Astrocyte of the hippocampus (primary cell): ENCODE measurements at places on chromosomes 2 and 18.
A peak's percentile ranks its signal among the peaks of the same experiment; 100 is the strongest.

DNA sequence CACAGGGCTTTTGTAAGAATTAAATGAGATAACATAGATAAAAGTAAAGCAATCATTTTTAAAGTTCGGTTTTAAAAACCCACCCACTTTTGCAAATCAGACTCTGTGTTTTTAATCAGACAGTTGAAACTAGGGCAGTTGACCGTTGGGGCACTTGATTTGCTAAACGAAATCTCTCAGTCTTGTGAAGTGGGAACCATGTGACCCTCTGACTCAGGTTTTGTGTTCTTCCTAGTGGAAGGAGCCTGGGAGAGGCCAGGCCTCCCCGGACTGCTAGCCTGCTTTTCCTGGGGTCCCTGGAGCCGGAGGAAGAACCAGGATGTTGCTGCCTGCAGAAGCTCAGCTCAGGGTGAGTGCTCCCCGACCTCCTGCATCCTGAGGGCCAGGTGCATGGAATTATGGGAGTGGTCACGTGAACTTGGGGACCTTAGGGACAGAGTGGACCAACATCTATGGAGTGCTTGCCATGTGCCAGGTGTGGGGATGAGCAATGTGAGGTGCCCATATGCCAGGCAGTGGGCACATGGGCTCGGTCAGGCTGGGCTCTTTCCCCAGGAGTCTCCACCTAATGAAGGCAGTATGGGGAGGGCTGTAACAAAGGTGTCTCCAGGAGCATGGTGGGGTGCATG lies 3.9 kb downstream of the C2orf72 start:
- DNase-seq: no peak

DNA sequence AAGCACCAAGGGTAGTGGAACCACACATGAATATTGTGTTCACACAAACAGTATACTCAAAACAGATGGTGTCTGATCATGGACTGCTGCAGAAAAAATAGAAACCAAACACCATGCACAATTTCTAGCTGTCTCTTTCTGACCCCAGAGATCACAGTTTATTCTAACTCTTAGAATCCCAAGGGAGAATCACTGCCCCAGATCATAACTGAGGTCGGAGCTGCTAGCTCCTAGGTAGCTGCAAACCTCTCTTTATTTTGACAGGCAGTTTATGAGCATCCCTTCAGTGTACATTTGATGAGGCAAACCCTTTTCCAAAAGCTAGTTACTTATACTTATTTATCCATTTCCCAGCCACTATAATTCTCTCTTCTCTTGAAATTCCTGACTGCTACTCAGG lies 439.1 kb upstream of the HNMT start:
- DNase-seq: no peak

GRCh38 chr2:198913394-198914152 lies 544.2 kb downstream of the SATB2 start:
- DNase-seq: no peak

- peak; percentile 41 for DNase-seq
Observed at GRCh38 chr18:22417496-22418188, at the start of gene CTAGE1. TSS of gene CTAGE1 (minus strand) at chr18:22417915. CDS start at chr18:22417811, 104 bp downstream.

- no peak for DNase-seq
Observed at GRCh38 chr2:48279344-48280090, 250.4 kb upstream of the STON1 start.

GRCh38 chr2:155653176-155653575 lies 679.3 kb downstream of the NR4A2 start:
- no peak for DNase-seq

- DNase-seq: no peak
Observed at GRCh38 chr2:15224641-15225040, 336.5 kb downstream of the NBAS start.

DNA sequence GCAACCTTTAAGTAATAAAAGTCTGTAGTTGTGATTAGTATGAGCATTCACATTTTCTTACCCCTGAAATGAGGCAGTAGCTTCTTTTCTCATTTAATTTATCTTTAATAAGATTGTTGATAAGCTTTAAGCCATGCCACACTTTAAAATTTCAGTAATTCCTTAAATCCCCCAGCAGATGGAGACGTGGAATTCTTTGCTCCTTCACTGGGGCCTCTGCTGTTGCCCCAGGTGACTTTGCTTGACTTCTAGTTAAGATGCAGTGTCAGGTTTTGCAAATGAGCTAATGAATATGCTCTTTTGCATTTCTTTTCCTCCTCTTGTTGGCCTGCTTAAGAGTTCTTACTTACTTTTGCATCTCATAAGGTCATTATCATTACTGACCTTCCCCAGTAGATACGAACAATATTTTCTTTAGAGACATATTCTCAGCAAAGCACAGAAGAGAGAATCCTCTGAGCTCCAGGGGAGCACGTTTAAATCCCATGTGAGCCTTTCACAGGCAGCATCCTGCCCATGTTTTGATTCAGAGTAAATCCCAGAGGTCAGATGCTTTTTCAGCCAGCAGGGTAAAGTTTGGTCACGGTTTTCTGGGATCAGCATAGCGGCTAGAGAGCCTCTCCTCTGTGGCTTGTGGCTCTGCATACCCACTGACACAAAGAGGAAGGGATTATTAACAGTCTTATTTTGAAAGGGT lies 222.9 kb downstream of the PTPRM start:
- DNase-seq: peak; percentile 65

GRCh38 chr2:151881342-151881741 lies 53.1 kb upstream of the ARL5A start:
- DNase-seq: no peak

GRCh38 chr2:100529900-100530299 lies 32.9 kb upstream of the PDCL3 start:
- DNase-seq: no peak

DNA sequence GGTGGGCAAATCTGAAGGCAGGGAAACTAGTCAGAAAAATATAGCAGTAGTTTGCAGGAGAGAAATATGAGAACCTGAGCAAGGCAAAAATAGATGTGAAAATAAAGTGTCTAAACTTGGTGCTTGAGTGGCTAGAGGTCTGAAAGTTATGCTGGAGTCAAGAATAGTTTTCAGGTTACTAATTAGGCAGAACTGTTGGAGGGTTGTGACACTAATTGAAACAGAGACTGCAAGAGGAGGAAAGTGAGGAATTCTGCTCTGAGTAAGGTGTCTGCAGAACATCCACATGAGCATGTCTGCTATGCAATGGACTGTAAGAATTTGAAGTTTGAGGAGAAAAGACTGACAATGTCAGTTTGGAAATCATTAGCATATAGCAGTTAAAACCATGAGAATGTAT lies 444.0 kb upstream of the LRRTM1 start:
- DNase-seq: no peak

- no peak for DNase-seq
Observed at GRCh38 chr2:66566726-66567399, 131.9 kb downstream of the MEIS1 start.

DNA sequence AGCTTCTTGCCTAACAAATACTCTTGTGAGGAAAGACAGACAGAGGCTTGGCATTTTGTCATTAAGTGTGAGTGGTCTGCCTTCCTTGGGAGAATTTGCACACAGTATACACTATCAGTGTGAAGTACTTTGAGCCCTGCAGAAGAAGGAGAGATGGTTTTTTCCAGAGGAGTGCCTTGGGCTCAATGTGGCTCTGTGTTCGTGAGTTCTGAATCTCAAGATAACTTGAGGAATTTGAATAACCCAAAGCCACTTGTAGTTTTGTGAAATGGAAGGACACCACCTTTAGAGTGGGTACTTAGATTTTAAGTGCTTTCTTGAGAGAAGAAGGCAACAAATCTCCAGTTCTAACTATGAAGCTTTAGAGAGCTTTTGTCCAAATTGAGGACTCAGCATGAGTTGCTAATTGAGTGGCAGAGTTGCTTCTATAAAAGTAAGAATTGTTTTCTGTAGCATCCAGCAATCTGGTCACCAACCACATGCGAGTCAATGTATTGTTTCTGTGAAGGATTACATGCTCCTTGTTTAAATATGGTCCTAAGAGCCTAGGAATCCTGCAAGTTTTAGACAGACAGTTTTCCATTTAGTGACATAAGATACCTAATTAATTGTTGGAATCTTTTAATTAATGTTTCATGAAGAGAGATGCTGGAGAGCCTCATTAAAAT lies 68.3 kb downstream of the BABAM2 start:
- DNase-seq: no peak

- DNase-seq: no peak
Observed at GRCh38 chr2:190446193-190446592, 38.0 kb downstream of the MFSD6 start.

GRCh38 chr2:54949431-54949830 lies 100.8 kb downstream of the RTN4 start:
- DNase-seq: no peak

DNA sequence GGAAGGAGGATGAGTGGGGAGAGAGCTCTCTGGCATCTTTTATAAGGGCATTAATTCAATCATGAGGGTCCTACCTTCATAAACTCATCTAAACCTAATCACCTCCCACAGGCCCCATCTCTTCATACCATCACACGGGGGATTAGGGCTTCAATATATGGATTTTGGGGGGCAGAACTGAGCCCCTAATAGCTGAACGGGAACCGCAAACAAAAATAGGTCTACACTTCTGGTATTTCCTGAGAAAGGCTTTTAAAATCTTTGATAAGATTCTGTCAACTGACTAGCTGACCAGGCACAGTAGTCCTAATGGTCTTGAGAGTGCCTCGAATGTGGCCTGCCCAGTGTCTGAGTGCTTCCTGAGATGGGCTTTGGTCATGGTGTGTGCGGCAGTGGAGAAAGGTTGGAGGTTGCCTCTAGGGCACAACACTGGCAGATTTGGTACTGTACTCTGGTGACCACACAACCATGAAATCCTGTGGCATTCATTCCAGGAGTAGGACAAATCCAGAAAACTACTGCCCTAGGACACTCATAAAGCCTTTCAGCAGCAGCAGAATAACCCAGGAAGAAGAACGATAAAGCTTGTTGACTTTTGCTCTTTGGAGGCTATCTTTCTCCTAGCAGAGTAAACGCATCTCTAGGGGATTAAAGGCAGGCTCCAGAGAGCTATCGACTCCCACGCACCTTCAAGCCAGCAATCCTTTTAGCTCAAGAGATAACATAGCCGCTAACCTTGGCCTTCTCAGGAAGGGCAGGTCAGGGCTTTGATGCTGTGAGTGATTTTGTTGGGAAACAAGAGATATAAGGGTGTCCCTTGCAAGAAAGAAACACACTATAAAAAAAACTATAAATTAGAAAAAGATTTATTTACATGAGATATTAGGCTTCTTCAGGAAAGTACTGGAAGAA lies 12.3 kb upstream of the APOB start:
- DNase-seq: no peak

DNA sequence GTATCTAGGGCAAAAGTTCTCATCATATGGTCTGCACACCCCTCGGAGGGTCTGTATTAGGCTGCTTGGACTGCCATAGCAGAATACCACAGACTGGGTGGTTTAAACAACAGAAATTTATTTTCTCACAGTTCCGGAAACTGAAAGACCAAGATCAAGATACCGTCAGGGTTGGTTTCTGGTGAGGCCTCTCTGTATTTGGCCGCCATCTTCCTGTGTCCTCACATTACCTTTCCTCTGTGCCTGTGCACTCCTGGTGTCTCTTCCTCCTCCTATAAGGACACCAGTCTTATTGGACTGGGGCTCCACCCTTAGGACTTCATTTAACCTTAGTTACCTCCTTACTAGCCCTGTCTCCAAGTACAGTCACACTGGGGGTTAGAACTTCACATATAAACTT lies 132.5 kb downstream of the NCOA1 start:
- no peak for DNase-seq

- no peak for DNase-seq
Observed at GRCh38 chr2:40668425-40668824, 216.5 kb upstream of the SLC8A1 start.

DNA sequence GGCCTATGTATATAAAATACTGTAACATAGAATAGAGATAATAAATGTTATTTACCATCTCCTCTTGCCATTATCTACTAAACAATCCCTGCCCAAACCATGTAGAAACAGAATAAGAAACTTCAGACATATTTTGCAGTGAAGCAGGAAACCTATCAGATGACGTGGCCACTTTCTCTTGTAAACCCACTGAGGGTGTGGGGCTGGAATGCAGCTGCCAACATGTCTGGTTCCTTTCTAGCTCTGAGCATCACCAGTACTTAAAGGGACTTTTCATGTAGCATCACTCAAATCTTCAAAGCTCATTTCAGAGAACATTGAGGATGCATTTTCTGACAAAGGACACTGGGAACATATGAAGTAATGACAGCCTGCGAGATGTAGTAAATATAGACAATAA lies 251.8 kb downstream of the LPIN1 start:
- peak; percentile 29 for DNase-seq

- no peak for DNase-seq
Observed at GRCh38 chr2:158255257-158255656, 153.6 kb downstream of the UPP2 start.

DNA sequence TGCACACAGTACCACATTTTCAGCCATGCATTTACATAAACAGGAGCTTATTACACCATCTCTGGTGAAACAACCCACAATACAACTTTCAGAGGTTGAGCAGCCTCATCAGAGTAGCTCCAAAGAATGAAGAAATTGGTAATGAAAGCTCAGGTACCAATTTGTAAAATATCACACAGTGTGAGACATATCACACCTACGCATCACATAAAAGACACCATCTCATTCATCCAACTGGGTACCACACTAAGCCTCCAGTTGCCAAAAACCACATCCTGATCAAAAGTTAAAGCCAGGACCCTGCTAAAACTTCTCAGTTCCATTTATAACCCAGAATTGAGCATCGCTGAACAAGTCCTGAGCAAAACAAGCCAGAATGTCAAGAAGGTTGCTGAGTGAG lies 4.6 kb downstream of the TMEM163 start:
- DNase-seq: no peak

DNA sequence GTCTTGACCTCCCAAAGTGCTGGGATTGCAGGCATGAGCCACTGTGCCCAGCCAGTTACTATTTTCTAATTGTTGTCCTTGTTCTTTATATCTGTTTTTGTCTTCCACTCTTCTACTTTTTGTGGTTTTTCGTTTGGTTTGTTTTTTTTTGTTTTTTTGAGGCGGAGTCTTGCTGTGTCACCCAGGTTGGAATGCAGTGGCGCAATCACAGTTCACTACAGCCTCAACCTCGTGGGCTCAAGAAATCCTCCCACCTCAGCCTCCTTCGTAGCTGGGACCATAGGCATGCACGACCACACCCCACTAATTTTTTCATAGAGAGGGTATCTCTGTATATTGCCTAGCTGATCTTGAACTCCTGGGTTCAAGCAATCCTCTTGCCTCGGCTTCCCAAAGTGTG lies 100.7 kb downstream of the EHBP1 start:
- no peak for DNase-seq

DNA sequence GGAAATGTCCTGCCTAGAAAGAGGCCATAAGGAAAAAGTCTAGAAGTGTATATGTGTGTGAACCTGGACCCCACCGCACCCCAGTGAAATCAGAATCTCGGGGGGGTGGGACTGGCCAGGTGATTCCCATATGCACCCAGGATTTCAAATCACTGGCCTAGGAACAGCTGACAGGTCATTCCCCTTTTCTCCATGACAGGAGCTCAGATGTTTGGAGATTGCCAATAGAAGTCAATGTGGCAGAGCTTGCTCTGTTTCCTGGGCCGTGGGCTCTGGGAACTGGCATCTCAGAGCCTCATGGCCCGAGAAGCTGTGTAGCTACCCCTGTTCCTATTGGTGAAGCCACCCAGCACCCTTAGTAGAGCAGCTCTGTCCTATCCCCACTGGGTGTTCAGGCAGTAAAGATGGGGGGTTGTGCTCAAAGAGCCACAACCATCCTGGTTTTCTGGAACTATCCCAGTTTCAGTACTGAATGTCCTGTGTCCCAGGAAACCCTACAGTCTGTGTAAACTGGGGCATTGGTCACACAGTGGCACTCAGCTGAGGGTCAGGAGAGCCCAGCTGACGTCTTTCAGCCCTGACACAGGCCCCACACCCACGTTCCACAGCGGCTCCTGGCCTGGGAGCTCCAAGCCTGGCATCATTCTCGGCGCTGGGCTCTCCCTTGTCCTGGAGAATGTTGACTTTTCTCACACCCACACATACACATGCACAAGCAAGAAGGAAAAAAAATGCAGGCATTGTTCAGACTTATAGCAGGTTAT lies 18.9 kb downstream of the GNLY start:
- DNase-seq: peak; percentile 58
